ENCODE measurements at places on chromosomes 16 and 17. TPM values are rescaled to one million over a fixed set of nuclear protein-coding genes. Genes with fewer than 3 reads are reported as not detected.

GRCh38 chr17:1997289-1997926 lies 27.7 kb downstream of the RTN4RL1 start:
- no peak for DNase-seq

The NTN1 gene
- total RNA-seq = 9.8 TPM

- no peak for DNase-seq
These were observed 1.5 kb upstream of the CCDC57 start for GRCh38 chr17:82214012-82214628.

GRCh38 chr16:78376452-78376851 lies 277.0 kb downstream of the WWOX start:
- DNase-seq = no peak

GRCh38 chr16:77898671-77899211 lies 110.4 kb downstream of the VAT1L start:
- no peak for DNase-seq

DNA sequence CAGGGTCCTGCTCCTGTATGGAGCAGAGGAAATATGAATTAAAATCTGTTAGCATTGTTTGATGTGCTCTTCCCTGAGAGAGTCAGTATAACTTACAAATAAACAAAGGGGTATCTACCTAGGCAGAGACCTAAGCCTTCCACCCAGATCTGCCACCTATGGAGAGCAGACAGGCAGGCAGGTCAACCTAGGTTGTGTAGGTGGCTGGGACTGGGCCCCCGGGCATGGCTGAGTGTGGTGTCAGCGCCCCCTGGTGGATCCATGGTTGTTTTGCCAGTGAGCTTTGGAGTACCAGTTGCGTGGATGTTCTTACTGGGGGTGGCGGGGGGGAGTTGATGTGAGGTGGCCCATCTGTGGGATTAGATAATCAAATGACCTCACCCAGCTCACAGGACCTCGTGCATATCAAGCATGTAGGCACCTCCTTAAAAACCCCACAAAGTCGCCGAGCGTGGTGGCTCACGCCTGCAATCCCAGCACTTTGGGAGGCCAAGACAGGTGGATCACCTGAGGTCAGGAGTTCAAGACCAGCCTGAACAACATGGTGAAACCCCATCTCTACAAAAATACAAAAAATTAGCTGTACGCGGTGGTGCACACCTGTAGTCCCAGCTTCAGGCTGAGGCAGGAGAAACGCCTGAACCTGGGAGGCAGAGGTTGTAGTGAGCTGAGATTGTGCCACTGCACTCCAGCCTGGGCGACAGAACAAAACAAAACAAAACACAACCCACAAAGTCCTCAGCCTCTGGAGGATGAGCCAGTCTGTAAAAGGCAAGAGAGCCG lies 17.6 kb downstream of the DUS2 start:
- DNase-seq = peak; percentile 59

GRCh38 chr16:79970551-79971236 lies 370.2 kb upstream of the MAF start:
- DNase-seq = no peak

The SLC6A2 gene
- 0.18 TPM for total RNA-seq

DNA sequence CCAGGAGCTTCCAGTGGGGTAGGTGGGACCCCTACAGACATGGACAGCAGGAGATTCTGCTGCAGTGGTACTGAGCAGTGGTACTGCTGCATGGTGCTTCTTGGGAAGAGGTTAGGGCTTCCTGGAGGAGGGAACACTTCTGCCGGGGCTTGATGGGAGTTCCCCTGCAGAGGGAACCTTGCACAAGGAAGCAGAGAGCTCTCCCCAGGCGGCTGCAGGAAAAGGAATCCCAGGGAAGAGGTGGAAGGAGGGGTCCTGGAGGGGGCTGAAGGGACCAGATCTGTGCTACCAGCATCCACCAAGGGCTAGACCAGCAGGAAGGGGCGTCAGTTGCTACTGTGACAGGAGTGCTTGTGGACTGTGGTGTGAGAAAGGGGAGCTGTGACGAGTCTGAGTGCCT lies 10.6 kb downstream of the RIPOR1 start:
- no peak for DNase-seq

DNA sequence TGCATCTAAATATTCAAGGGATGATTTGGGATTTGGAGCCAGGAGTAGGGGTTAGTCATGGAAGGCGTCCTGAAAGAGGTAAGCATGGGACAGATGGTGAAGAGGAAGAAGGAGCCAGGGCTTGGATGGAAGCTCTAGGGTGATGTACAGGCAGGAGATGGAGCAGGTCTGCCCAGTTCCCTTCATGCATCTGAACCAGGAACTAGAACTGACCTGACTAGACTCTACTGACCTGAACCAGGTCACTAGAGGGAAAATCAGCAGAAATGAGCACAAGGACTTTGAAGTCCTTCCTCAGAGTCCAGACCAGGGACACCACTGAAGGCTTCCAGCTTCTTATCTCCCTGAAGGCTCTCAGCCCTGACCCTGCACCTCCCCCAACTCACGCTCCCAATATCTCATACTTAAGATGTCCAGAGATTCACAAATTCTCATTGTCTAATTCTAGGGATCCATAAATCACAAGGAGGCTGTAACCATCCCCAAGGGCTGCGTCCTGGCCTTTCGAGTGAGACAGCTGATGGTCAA lies 8.3 kb downstream of the GSDMA start:
- DNase-seq = no peak

All from esophagus squamous epithelium (tissue), 5 donors.